Heart right ventricle (tissue), 16 donors: ENCODE measurements at places on chromosomes 7 and 10. TPM values are rescaled to one million over a fixed set of nuclear protein-coding genes. Genes with fewer than 3 reads are reported as not detected.

FAM131B gene
- total RNA-seq = 1.2 TPM

ADAMTS14 gene
- 0.15 TPM for total RNA-seq

WNT2 gene
- 0.11 TPM for total RNA-seq

ITIH5 gene
- 5.8 TPM for total RNA-seq

KCNH2 gene
- 79.2 TPM for total RNA-seq

DNA sequence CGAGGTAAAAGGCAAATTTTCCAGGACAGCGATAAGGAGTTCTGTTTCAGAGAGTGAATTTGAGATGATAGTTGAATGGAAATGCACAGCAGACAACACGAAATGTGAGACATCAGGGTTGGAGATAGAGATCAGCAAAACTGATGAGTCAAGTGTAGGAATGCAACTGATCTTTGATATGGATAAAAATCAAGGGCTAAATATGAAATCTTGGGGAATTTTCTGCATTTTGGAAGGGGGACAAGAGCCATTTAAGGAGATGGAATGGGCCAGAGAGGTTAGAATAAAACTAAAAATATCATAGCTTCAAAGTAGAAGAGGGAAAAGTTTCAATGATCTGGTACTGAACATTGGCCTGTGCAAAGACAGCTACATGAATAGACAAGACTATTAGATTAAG, 11.5 kb downstream of the CISD1 start:
- DNase-seq = no peak

- DNase-seq = no peak
Observed at GRCh38 chr7:22842973-22843372, 20.3 kb upstream of the TOMM7 start.

DNA sequence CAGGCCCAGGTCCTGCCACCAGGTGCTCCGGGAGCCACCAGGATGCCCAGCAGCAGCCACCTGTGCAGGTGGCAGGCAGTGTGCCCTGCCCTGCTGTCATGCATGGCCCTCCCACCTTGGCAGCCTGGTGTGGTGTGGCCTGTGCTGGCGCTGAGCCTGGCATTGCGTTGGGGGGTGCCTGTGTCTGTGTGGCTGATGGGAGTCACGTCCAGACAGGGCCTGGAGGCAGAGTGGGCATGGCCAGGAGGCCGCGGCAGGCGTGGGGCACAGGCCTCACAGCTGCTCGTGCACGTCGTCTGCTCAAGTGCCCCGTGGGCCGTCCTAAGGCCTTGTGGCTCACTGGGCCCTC, 8.7 kb downstream of the TTYH3 start:
- no peak for DNase-seq

GRCh38 chr10:43403911-43404703, 4.9 kb downstream of the HNRNPF start:
- no peak for DNase-seq

GRCh38 chr10:70260259-70260658, 23.5 kb downstream of the NPFFR1 start:
- DNase-seq = no peak

DNA sequence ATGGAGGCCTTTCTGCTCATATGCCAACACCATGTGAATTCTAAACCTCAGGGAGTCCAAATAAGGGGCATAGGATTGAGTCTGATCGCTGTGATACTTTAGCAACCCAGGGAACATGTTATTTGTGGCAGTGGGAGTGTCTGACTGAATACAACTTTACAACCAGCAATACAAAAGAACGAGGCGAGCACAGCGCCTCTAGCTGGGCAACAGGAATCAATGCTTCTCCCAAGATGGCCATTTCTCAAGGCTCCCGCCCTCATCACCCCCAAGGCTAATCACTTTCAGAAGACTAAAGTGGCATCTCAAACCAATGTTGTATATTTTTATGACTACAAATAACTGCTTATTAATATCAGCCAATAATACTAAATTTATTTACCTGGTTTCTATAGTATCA, 28.1 kb downstream of the YWHAG start:
- DNase-seq = no peak

DNA sequence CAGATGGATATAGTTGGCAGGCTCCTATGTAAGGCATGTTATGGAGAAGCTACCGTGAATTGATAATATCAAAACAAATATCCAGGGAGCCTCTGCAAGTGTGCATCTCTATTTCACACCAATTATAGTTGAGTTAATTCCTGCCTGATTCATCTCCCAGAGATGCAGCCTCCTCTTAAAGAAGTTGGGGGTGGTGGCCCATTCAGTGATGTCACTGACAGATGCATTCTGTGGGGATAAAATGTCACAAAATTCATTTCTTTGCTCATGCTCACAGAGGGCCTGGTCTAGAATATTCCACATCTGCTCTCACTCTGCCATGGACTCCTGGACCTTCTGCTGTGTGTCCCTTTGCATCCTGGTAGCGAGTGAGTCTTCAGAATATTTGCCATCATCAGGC, 189.1 kb upstream of the PRSS1 start:
- no peak for DNase-seq

DNA sequence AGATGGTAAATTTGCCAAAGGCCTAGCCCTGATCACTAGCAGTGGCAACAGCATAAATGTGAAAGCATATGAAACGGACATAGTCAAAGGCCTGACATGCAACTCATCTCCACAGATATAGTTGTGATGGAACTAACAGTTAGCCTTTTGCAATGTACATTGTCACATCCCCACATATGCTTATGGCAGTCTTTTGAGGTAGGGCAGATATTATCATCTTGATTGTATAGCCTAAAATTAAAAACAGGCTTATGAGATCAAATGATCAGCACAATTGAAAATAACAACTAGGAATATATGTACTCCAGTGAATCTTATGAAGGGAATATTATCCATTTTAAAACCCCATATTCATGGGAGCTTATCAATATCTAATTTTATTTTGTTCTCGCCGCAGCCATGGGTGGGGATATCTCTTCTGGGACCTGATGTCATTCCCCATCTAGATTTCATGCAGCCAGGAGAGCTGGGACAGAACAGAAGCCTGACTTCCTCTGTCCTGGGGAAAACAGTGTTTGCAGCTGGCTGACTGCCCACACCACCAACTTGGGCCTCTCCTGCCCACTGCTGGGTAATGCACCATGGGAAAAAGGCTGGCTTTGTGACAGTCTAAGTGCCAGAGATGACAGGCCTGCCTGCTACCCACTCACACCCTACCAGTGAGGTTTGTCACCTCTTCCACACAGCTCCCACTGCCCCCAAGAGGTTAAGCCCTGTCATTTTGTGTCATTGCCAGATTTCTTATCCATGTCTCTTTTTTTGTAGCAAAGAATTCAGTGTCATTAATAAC, 180.2 kb upstream of the FZD1 start:
- peak; percentile 55 for DNase-seq
